Prostate gland (tissue), 2 donors: ENCODE measurements at places on chromosomes 12 and 14. TPM values are rescaled to one million over a fixed set of nuclear protein-coding genes. Genes with fewer than 3 reads are reported as not detected.

DNA sequence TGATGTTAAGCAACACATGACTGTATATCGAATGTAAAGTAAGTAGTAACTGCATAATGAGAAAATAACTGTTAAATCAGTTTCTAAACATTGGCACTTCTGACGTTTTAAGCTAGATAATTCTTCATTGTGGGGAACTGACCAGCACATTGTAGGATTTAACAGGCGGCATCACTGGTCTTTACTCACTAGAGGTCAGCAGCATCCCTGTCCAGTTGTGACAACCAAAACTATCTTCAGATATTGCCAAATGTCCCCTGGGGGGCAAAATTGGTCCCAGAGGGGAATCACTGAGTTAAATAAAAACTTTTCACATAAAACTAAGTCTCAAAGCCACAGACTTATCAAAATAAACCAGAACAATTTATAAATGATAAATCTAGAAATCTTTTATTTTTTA lies 65.3 kb downstream of the BLTP3B start:
- no peak for DNase-seq

Gene KERA
- total RNA-seq, result not detected

Gene RITA1
- 29.0 TPM for total RNA-seq

Gene GPRC5D
- total RNA-seq, result not detected

Gene IQSEC3
- 2.6 TPM for total RNA-seq

Gene KCNH3
- 2.2 TPM for total RNA-seq
